ENCODE measurements at places on chromosomes 1 and 21.

DNA sequence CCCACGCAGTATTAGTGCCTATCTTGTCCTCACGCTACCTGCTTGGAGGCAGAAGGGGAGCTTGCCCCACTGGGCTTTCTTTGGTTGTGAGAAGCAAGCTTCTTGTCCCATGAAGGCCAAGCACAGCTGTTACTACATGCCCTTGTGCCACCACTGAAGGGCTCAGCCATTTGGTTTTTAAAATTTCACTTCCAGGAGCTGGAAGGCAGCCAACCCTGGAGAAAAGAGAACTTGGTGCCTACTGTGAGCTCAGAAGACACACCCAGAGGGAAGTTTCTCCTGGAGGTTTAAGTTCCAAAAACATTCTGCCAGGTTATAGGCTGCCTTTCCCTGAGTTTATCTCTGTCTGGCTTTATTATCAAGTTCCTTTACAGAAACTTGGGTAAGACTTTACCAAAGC lies 187.4 kb downstream of the SLC35F3 start:
- DNase-seq, result no peak

GRCh38 chr1:51032936-51033335 lies 62.9 kb downstream of the CDKN2C start:
- no peak for DNase-seq

DNA sequence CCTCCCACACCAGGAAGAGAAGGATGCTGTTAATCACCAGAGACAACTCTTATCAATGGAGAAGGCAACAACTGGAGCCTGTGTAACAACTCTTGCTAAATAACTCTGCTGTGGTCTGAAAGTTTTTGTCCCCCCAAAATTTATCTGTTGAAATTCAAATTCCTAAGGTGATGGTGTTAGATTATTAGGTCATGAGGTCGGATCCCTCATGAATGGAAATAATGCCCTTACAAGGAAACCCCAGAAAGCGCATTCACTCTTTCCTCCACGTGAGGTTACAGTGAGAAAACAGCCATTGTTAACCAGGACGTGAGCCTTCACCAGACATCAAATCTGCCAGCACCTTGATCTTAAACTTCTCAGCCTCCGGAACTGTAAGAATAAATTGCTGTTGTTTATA lies 141.9 kb upstream of the CXADR start:
- no peak for DNase-seq

DNA sequence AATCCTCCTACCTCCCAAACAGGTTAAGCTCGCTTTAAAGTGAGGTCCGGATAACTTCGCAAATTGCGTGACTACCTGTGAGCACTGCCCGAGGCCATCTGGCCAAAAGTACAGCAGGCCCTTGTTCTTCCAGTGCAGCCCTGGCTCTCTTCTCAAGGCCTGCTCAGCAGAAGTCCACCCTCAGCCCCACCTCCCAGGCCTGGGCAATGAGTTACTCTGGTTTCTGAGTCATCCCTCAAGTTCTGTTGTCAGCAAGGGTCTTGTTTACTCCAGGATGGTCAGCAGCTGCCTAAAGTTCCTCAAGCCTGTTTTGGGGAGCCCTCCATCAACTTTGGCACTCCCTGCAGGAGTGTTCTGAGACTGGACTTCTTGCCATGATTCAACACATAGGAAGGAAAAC lies 101.7 kb downstream of the BCAR3 start:
- no peak for DNase-seq

- DNase-seq, result no peak
These were observed 1.6 kb downstream of the AGO4 start for GRCh38 chr1:35809114-35810095.

- DNase-seq, result no peak
These were observed 436.4 kb downstream of the LRRIQ3 start for GRCh38 chr1:73761559-73761958.

DNA sequence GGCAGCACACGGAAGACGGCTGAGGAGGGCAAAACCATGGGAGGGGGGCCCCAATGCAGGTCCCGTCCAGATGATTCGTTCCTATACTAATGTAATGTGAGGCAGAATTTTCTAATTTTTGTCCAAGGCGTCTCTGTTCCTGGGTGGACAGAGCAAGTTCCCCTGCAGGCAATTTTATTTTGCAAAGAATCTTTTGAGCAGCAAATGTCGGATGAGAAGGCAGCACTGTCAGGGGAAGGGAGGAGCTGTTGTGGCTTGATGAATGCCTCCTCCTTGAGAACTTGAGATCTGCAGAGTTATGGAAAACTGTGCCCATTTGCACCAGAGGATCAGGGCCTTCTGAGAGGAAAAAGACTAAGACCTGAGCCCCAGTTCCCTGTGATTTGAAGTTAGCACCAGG lies 17.3 kb downstream of the SLC1A7 start:
- DNase-seq, result no peak

DNA sequence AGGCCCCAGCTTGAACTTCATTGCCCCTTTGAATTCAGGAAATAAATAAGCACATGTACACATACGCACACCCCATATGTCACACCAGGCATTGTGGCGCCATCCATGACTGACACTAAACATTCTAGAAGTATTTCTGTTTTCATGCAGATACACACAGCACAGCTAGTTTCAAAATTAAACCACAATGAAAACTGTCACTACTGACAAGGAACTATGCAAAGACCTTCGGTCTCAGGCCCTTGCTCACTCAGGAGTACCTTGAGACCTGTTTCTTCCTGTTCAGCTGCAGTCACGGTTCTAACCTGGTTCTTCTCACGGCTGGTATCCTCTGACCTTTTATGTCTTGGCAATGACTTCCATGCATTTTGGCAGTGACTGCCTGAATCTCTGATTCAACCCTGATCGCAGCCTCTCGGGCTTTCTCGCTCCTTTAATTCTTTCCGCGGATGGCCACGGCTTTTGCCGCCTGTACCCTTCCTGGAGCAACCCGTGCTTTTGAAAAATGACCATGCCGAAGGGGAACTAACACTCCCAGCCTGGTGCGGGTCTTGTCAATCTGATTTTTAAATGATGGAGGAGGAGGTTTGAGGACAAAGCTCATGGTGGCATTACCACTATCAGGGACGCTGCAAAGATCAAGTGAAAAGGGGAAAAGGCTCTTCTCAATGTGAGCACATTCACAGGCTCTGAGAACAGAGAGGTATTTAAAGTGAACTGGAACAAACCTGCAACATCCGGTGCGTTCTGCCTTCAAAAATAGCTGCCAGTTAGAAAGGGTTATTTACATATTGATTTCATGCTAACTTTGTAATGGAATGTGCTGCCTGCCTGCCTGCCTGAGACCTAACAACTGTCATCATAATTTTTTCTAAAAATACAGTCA lies 384.6 kb downstream of the RRAGC start:
- no peak for DNase-seq

Measured in immature natural killer cell (primary cell).